ENCODE measurements at places on chromosomes 4 and X.

GRCh38 chrX:29487214-29487613 lies 728.1 kb upstream of the MAGEB2 start:
- no peak for DNase-seq

GRCh38 chr4:141416677-141417363 lies 196.1 kb downstream of the ZNF330 start:
- no peak for DNase-seq

GRCh38 chr4:48038666-48039065 lies 22.1 kb downstream of the NIPAL1 start:
- no peak for DNase-seq

DNA sequence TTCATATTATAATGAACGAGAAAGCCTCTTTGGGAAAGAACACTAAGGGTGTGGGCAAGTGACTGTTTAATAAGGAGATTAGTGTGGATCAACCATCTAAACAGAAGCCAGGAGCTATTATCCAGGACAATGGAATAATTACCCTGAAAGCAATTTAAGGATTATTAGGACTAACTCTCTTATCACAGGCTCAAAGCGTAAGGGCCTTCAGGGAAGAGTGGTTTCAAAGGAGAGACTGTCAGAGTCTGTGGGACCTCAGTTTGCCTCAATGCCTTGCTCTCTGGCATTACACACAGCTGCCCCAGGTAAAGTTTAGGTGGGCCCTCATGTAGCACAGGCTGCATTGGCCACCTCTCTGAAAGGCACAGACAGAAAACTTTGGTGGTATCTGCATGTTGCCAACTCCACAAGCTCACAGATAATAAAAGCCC lies 717.2 kb upstream of the ADGRL3 start:
- DNase-seq, result no peak

- DNase-seq, result no peak
These were observed 66.6 kb downstream of the TBC1D9 start for GRCh38 chr4:140689623-140690022.

GRCh38 chrX:11146411-11146810 lies 35.3 kb downstream of the HCCS start:
- DNase-seq, result no peak

GRCh38 chrX:97482666-97483300 lies 599.1 kb downstream of the RPA4 start:
- DNase-seq, result no peak

- no peak for DNase-seq
These were observed 17.6 kb upstream of the SCML1 start for GRCh38 chrX:17719711-17720110.

DNA sequence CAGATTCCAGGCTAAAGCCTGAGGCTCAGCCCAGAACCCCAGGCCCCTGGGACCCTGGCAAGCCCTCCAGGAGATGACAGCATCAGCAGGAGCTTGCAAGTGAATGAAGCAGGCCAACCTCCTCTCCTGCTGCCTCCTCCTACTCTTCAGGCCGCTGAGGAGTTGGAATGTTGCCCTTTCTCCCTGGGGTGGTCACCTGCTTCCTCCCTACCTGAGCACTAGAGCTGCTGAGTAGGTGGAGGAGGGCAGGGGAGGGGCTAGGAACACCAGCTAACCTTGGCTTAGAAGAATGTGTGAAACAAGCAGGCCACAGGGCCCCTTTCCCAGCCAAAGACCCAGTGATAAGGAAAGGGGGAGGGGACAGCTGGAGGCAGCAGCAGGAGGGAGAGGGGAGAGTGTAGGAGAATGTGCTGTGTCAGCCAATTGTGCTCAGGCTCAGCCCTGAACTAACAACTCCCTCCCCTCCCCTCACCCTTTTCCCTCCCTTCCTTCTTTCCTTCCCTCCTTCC lies 58.0 kb downstream of the PJA1 start:
- no peak for DNase-seq

- DNase-seq, result no peak
These were observed 96.8 kb upstream of the WDR44 start for GRCh38 chrX:118249146-118249545.

DNA sequence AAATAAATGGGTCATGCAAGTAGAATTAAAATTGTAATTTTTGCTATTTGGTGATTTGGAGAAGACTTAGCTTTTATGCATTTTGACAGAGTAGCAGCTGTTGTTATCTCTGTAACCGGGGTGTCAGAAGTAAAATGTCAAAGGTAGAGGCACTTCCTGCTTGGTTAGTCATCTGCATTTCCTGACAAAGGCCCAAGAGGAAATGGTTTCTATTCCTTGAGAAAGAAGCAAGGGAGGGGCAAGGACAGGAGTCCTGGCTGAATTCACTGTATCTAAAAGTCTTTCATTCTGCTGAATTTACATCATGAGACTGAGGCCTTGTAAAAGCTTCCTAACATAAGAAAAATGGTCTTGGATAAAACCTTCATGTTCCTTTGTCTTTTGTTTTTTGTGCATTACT lies 550.9 kb upstream of the BOD1L1 start:
- no peak for DNase-seq

- DNase-seq, result no peak
These were observed 163.0 kb upstream of the NAP1L5 start for GRCh38 chr4:88860586-88860985.

GRCh38 chr4:59122626-59123025 lies 2012.4 kb upstream of the IGFBP7 start:
- no peak for DNase-seq
